Stimulated activated CD4-positive, alpha-beta T cell treated with anti-CD3 and anti-CD28 coated beads, Interleukin-1b, Interleukin-23, amount 100 ng/mL, for 48 hours (primary cell): ENCODE measurements at places on chromosomes 13 and 19.

GRCh38 chr13:67390462-67391086, 160.4 kb upstream of the PCDH9 start:
- DNase-seq, result no peak

- DNase-seq, result peak; percentile 4
Observed at GRCh38 chr13:24911133-24911908, 147.4 kb downstream of the RNF17 start.

DNA sequence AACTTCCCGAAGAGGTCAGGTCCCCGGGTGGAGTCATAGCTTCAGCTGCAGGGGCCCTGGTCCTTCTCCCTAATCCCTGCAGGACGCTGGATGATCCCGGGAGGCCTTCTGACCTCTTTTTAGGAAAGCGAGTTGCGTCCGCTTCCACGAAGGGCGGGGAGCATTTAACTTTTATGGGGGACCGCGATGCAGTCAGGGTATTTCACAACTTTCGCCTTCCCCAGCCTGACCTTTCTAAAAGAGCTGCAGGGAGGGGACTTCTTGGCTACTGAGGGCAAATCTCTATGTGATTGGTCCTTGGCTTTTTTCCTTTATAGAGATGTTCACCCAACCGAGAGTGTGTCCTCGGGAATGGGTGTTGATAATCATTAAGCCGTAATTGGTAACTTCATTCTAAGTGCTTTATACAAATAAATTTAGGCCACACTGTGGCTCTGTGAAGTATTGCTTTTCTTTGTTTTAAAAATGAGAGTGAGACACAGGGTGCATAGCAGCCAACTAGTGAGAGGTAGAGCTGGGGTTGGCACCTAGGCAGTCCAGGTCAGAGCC, 778 bp downstream of the ZNF230 start:
- DNase-seq, result no peak

DNA sequence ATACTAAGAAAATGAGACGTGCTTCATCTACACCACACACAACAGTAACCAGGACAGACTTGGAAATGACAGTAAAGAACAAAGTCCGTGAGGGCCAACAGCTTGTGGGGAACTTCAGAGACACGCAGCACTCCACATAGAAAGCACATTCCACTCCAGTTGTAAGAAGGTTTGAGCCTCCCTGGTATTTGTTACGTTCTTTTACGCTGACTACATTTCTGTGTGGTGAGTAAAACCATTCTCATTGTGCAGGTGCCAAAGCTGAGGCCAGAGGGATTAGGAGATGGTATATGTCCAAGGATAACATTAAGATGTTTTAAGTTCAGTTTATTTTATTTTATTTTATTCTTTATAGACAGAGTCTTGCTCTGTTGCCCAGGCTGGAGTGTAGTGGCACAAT, 1189.9 kb downstream of the UQCRFS1 start:
- DNase-seq, result no peak

DNA sequence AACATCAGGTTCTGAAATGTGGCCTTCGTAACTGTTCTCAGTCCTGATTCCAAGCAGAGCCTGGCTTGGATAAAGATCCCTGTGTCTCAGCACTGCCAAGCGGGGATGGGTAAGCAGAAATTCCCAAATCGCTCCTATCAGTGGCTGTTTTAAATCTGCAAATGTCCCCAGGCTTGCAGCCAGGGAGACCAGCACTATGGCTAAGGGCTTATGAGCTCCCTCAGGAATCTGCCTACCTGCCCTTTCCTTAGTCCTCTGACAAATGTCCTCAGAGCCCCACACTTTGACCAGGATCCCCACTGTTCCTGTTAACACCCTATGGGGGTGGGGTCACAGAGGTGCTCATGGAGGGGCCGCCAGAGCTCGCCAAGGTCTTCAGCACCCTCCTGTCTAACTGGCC, 1062.8 kb downstream of the UQCRFS1 start:
- DNase-seq, result no peak

- DNase-seq, result no peak
Observed at GRCh38 chr19:48755084-48755641, at the start of gene FGF21. Gene FGF21, plus strand, starts transcription at chr19:48755524. Its CDS starts 713 bp downstream, at chr19:48756237.

DNA sequence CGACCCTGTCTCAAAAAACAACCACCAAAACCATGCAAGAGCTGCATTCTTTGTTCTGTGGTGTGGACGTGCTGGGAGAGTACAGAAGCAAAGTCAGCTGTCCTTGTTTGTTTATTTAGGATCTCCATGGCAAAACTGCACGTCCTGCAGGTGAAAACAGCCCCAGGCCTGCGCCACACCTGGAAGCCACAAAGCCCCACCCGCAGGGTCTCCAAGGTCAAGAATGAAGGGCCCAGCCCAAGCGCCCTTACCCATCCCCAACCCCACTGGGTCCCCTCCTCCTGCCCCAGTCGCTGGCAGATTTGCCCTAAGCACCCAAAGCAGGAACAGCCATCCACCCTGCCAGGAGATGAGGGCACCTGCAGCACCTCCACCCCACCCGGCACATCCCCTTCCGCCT, 10.5 kb downstream of the MBD3 start:
- no peak for DNase-seq

DNA sequence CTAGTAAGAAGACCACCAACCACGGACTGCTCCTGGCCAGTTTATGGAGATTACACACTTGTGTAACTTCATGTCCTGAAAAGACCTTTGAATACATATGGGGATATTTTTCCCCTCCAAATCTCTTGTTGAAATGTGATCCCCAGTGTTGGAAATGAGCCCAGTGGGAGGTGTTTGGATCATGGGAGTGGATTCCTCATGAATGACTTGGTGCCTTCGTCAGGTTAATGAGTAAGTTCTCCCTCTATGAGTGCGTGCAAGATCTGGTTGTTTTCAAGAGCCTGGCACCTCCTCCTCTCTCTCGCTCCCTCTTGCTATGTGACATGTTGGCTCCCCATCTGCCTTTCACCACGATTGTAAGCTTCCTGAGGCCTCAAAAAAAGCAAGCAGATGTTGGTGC, 769.0 kb upstream of the SLITRK1 start:
- no peak for DNase-seq

DNA sequence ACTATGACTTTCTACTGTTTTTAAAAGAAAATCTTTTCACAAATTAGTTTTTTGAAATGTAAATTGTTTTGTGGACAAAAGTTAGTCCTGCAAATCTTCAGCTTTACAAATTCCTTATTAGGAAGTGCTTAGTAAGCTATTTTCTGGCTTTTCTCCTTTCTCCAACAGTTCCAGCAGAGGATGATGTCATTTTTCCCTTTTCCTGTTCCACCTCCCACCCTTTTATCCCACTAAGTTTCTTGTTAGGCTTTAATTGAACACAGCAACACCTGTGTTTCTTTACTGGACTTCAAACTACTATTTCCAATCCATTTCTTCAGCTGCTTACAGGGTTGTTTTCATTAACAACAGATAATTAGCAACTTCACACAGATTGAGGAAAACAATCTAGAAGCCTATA, 389.2 kb downstream of the NDFIP2 start:
- no peak for DNase-seq

GRCh38 chr13:44739539-44739938, 163.4 kb upstream of the TSC22D1 start:
- no peak for DNase-seq

DNA sequence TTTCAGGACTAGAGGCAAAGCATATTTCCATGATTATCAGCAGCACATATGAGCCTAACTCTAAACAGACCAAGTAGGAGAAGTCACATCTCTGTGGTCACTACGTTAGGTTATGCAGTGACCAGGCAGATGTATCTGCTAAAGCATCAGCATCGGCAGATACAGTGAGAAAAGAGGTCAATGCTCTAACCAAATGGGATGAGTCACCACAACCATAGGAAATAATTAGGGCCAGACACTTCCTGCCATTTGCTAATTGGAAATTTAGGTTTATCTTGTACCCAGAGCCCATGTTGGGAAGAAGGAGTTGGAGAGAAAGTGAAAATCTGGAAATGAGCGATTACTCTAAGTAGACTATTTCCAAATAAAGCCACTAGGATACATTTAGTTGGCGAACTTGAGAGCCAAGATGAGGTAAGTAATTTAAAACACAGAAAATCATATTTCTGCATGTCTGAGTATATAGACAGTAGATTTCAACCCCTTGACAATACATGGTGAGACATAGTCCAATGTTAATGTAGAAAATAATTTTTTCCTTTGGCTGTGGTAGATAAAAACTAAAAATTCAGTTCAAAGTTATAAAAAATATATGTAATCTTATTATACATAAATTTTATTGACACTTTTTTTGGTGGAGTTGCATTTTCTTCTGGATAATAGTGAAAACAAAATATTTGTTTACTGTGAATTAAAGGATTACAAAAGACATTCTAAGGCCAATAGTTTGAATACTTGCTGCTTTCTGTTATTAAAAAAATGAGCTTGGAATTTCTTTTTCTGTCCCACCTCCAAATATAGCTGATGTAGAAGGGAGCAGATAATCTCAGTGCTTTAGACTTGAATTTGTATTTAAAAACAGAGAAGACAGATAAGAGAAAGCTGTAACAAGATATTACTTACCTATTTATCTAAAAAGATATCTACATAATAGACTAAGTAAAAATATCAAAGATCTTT, 104.4 kb upstream of the CSNK1A1L start:
- DNase-seq, result no peak

- no peak for DNase-seq
Observed at GRCh38 chr13:37074703-37075102, 15.2 kb upstream of the SUPT20H start.

GRCh38 chr13:31807090-31807541, 67.8 kb downstream of the RXFP2 start:
- no peak for DNase-seq

GRCh38 chr19:13428352-13428751, 77.9 kb downstream of the CACNA1A start:
- DNase-seq, result peak; percentile 3

GRCh38 chr13:51040431-51040830, 70.6 kb downstream of the C13orf42 start:
- no peak for DNase-seq

GRCh38 chr13:110498327-110498726, 63.2 kb downstream of the RAB20 start:
- DNase-seq, result no peak

GRCh38 chr13:77359171-77359570, 32.3 kb upstream of the MYCBP2 start:
- no peak for DNase-seq

GRCh38 chr19:575527-576506, 3.4 kb downstream of the BSG start:
- no peak for DNase-seq

GRCh38 chr19:42282819-42283187, 13.8 kb downstream of the CIC start:
- no peak for DNase-seq

- no peak for DNase-seq
Observed at GRCh38 chr13:33183431-33184111, 102.0 kb downstream of the STARD13 start.

- no peak for DNase-seq
Observed at GRCh38 chr13:30997697-30998096, 65.2 kb downstream of the TEX26 start.
